HTR-8/SVneo (cell line): ENCODE measurements at places on chromosomes 3 and 15.

GRCh38 chr3:31433679-31433992 lies 99.1 kb upstream of the STT3B start:
- no peak for DNase-seq

DNA sequence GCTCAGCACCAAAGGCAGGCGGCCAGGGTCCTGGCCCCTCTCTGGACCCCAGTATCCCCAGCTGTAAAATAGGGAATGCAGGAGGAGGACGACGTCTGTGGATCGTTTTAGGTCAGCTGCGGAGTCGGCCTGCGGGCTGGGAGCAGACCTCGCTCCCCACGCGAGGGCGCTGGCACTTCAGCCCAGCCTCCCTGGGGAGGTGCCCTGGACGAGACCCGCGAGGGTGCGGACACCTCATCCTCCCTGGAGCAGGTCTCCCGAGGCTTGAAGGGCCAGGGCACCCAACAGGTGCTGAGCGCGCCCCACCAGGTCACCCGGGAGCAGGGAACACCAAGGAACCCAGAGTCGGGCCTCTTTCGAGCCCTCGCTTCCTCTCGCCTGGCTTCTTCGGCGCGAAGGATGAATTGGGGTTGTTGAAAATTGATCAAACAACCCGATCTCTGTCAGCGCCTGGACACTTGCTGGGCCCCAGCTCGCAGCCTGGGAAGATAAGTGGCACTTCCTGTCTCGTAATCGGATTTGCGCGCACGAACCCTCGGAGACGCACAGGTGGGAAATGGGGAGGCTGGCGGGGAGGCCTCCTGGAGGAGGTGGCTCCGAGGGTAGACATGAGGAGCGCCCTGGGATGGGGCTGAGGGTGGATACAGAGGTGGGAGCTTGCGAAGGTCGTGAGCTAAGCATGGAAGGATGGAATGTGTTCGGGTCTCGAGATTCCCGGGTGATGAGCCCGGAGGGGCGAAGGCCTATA lies 588 bp upstream of the VIPR1 start:
- DNase-seq: peak; percentile 39

- DNase-seq: no peak
These were observed 13.3 kb downstream of the NECTIN3 start for GRCh38 chr3:111084911-111085310.

DNA sequence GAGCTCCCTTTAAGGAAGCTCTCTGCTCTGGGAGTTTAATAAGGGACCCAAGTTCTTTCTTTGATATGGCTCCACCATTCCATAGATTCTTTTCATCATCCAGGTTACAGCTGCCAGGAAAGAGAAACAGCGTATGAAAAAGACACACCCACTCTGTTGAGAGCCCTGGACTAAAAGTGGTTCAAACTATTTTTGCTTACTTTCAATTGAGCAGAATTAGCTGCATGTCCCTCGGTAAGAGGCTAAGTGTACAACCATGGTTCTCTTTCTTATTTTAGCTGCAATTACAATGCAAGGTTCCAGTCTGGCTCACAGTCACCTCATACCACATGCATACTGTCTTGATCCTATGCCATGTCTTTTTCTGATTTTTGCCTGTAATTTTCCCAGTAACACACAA lies 1288.3 kb downstream of the NSUN3 start:
- DNase-seq: no peak

- no peak for DNase-seq
These were observed 121.4 kb downstream of the VGLL4 start for GRCh38 chr3:11522398-11522715.

GRCh38 chr3:97860364-97860763 lies 38.6 kb downstream of the CRYBG3 start:
- DNase-seq: no peak

- no peak for DNase-seq
These were observed 19.6 kb downstream of the EIF1B start for GRCh38 chr3:40329071-40329470.

- peak; percentile 38 for DNase-seq
These were observed 604 bp upstream of the TJP1 start for GRCh38 chr15:29822684-29823459.

GRCh38 chr3:144237351-144237750 lies 265.7 kb downstream of the DIPK2A start:
- no peak for DNase-seq
